ENCODE measurements at places on chromosomes 6 and 20.

DNA sequence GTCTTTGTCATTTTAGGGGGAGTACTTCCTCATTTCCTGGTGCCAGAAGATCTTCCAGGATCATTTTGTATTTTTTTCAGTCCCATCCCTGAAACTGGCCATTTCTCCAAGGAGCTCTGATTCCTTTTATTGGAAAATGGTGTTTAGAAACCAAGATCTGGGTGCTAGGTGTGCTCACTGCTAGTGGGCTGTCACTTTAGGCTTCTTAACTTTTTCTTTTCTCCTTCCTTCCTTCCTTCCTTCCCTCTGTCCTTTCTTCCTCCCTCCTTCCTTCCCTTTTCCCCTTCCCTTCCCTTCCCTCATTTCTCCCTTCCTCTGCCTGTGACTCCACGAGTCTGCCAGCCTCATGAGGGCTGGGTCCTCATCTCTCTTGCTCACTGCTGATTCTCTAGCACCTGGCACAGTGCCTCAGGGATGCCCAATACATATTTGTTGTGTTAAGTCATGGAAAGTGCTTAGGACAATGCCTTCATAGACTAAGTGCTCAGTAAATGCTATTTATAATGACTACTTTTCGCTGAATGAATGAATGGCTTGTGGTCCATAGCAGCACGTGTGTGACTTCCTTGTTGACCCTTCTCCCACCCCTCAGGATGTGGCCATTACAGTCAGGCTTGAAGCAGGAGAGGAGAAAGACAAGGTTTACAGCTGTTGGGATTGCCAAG is 36.9 kb downstream of the APCDD1L start:
- DNase-seq, result no peak

- no peak for DNase-seq
Observed at GRCh38 chr6:82484737-82485626, 121.4 kb downstream of the TPBG start.

GRCh38 chr6:113365191-113365590 is 492.0 kb upstream of the MARCKS start:
- no peak for DNase-seq

- DNase-seq, result no peak
Observed at GRCh38 chr6:39061182-39061581, 12.6 kb downstream of the GLP1R start.

DNA sequence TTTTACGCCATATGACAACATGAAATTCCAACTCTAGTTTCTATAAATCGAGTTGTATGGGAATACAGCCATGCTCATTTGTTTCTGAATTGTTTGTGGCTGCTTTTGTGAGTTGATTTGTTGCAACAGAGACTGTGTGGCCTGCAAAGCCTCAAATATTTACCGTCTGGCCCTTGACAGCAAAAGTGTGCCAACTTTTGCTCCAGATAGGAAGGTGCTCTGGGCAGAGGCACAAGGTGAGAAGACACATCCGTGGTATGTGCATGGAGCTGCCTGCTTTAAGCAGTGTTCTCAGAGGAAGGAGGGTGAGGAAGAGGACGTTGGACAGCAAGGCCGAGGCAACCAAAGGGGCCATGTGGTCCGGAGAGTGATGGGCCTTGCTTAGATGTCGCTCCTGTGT is 57.4 kb downstream of the IYD start:
- DNase-seq, result no peak

DNA sequence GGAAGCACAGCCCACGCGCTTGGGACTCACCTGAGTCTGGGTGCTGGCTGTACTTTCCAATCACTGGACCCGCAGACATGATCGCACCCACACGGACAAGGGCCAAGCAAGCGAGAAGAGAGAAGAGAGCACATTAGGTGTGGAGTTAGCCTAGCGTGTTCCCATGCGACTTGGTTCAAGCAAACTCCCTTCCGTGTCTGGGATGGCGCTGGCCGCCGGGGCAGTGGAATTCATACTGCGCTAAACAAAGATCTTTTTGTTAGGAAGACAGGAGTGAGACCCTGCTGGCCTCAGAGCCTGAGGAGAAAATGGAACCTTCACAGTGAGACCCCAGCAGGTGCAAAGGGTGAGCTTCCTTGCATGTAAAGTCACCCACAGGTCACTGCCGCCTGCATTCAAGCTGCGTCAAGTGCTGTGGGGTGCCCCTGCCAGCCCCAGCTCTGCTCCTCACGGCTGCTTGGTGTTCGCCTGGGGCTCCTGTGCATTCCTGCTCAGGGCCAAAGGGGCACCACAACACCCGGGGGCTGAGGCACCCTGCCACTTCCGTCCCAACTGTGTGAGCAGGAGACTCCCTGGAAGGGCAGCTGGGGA is 26.4 kb downstream of the PSMG4 start:
- DNase-seq, result no peak

DNA sequence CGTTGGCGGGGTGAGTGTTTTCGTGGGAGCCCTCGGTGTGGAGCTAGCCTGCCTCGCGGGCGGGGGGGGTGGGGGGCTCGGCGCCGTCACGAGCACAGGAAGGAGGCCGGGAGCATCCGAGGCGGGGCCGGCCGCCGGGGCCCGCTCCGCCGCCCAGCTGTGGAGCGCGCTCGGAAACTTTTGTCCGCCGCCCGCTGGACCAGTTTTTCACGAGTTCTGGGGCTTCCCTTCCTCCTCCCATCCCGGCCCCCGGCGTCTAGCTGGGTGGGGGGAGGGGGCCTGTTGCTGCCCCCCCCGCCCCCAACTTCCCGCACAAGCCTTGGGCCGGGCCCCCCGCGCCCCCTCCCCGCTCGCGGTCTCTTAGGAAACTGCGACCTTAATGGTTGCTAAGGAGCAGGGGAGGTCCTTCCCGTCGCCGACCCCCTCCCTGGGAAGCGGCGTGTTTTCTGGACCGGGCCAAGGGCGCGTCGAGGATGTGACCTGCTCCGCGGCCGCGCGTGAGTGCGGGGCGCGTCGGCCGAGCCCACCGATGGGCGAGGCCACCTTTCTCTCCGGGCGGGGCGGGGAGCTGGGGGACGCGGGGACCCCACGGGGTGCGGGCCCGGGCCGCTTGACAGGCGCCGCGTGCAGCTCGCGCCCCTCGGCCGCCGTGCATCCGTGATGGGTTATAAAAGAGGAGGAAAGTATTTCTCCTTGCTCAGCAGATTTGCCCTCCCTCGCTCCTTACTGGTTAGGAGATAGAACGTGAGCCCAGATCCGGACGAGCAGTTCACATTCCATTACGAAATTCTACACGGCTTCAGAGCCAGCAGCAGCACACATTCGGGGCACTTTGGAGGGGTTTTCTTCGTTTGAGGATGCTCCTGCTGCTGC is 1.4 kb downstream of the RREB1 start:
- DNase-seq, result no peak

DNA sequence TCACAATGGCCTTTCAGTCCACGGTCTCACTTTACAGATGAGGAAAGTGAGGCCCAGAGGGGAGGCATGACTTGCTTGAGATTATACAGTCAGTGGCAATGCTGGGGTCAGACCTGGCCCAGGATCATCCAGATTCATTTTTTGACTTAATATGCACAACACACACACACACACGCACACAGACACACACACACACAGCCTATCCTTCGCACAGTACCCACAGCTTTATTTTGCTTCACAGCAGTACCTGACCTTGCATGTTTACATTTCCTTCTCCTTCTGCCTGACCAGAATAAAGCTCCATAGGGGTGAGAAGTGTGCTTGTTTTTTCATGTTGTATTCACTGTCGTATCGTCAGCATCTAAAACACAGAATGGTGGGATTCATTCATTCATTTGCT is 79.8 kb downstream of the VEGFA start:
- DNase-seq, result no peak

DNA sequence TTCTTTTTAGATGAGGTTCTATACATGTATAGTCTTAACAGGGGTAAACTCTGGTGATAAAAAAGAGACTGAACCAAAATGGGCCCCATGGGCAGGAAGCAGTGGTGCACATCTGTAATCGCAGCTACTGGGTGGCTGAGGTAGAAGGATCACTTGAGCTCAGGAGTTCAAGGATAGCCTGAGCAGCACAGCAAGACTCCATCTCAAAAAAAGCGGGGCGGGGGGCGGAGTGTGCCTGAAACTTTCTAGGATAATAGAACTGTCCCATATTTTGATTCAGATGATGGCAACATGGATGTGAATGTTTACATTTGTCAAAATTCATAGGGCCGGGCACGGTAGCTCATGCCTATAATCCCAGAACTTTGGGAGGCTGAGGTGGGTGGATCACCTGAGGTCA is 48.8 kb upstream of the TAF8 start:
- no peak for DNase-seq

- no peak for DNase-seq
Observed at GRCh38 chr6:91782802-91783201, 1195.9 kb upstream of the MAP3K7 start.

Data from AG09319 (cell line).